ENCODE measurements at places on chromosomes 3 and 15.
A peak's percentile ranks its signal among the peaks of the same experiment; 100 is the strongest.

- no peak for DNase-seq
These were observed 61.9 kb downstream of the CRYBG3 start for GRCh38 chr3:97883736-97884135.

GRCh38 chr3:161351330-161351729 is 20.0 kb downstream of the SPTSSB start:
- DNase-seq: no peak

- DNase-seq: no peak
These were observed 69.4 kb downstream of the MME start for GRCh38 chr3:155149494-155149893.

DNA sequence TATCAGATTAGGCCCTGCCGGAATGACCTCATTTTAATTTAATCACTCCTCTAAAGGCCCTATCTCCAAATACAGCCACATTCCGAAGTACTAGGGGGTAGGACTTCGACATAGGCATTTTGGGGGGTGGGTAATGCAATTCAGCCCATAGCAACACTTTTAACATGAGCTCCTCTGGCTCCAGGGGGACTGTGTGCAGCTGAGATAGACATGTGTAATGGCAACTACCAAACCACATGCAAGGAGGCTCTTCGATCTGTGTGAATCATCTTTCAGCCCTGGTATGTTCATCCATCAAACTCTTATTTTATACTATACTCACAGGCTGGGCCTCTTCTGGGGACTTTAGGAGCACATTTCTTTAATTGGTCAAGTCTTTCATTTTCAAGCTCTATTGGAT is 57.4 kb upstream of the PPARG start:
- DNase-seq: no peak

- DNase-seq: peak; percentile 23
These were observed 860.4 kb downstream of the ROBO1 start for GRCh38 chr3:78907367-78907766.

GRCh38 chr3:69914395-69914794 is 85.1 kb upstream of the SAMMSON start:
- DNase-seq: no peak

DNA sequence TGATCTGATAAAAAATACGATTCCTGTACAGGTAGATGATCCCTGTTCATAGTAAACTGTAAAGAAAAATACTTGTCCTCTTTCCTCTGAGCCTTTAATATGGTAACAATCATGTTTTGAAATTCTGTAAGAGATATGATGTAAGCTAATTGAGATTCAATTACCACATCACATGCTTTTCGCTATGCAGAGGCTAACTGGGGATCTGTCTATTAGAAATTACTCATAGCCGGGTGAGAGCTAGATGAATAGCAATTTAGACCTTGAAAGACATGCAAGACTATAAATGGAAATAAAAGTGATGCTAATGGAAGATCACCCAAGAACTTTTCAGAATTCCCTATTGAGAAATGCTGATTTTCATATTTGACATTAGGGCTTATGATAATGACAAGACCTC is 579.9 kb upstream of the ZNF717 start:
- DNase-seq: no peak

- no peak for DNase-seq
These were observed 13.7 kb downstream of the TM4SF18 start for GRCh38 chr3:149319750-149320149.

DNA sequence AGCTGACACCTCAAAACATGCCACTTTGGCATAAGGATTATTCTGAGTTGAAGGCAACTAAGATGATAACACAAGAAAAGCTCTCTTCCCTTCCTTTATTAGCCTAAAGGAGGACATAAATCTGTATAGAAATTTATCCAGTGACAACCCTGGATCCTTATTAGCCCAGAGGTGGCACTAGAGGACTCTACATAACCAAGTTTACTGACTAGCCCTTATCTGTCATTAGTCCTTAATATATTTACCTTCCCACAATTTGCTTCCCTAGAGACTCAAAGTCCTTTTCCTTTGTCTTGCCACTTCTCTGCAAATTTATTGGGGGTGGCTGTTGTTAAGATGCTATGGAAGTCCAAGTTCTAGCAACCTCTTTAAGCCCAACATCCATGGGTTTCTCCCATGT is 26.7 kb downstream of the CEP70 start:
- peak; percentile 3 for DNase-seq

GRCh38 chr3:128307781-128308469 is 154.6 kb downstream of the EEFSEC start:
- DNase-seq: no peak
